ENCODE measurements at places on chromosomes 12 and 14. TPM values are rescaled to one million over a fixed set of nuclear protein-coding genes. Genes with fewer than 3 reads are reported as not detected.

DNA sequence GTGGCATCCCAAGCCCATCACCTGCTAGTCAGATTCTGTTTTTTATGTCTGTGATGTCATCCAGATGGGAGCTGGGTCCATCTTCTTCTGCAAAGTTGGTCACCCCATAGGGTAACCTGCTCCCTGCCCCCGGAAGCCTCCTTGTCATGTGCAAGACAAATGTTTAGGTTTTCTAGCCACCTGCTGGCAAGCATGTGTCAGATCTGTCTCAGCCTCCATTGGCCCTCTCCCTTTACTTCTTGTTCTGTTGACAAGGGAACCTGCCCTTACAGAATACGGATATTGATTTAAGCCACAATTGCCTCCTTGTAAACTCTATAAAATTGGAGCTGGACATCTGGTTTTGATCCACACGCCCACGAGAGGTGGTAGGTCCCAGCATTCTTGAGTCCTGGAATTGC lies 7.5 kb downstream of the NTF3 start:
- no peak overlapping the region for H3K27ac ChIP-seq
- H3K4me3 ChIP-seq, result no peak overlapping the region
- peaks cover 34% of the 10 kb centered on the region for H3K27me3 ChIP-seq
- no peaks in the 10 kb centered on the region for H3K4me1 ChIP-seq

SLC17A8 gene
- 0.81 TPM for total RNA-seq

FMNL3 gene
- 7.9 TPM for total RNA-seq

- no peak overlapping the region for H3K4me3 ChIP-seq
- H3K27ac ChIP-seq, result no peak overlapping the region
- no peaks in the 10 kb centered on the region for H3K4me1 ChIP-seq
- no peaks in the 10 kb centered on the region for H3K36me3 ChIP-seq
Measured at GRCh38 chr12:59580050-59580449, 15.8 kb upstream of the SLC16A7 start.

DNA sequence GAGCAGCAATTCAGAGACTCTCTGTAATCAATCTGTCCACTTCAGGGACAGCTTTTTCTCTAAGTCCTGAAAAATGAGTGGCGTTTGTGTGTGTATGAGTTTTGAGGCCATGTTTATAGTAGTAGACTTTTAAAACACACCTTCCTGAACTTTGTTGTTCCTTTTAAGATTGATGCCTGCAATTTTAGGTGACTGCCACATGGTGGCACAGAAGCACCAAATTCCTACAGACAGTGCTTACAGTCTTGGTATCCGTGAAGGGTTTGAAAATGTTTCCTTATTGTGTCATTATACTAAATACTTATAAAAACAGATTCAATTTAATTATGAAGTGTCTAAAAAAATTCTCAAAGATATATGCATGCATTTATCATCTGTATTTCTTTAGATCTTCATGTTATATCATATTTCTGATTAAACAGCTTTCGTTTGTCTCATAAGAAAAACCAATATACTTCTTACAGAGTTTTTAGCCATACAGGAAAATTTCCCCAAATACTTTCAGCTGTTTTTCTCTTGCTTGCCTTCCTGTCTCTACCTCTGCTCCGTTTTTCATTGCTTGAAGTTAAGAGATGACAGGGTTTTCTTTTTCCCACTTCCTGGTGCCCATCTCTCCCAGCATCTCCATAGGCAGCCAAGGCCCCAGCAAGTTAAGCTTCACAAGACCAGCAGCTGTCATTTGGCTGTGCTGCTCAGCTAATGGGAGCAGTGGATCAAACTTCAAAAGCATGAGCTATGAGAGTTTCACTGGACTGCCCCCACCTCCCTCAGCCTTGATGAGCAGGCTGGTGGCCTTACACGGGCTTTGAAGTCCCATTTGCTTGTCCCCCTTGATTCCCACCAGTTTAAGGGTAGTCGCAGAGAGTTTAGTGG lies 259.6 kb downstream of the AKAP6 start:
- no peak for DNase-seq
- no peaks in the 10 kb centered on the region for H3K27me3 ChIP-seq
- H3K27ac ChIP-seq, result no peak overlapping the region

GCN1 gene
- 62.0 TPM for total RNA-seq

- H3K4me3 ChIP-seq, result no peak overlapping the region
- no peak for DNase-seq
Measured at GRCh38 chr12:52952076-52952801, 3.3 kb downstream of the KRT18 start.

- no peak for DNase-seq
- H3K36me3 ChIP-seq, result no peaks in the 10 kb centered on the region
- H3K27me3 ChIP-seq, result no peaks in the 10 kb centered on the region
- H3K4me1 ChIP-seq, result no peaks in the 10 kb centered on the region
- H3K4me3 ChIP-seq, result no peak overlapping the region
Measured at GRCh38 chr14:42980419-42980818, 1373.7 kb downstream of the LRFN5 start.

DNA sequence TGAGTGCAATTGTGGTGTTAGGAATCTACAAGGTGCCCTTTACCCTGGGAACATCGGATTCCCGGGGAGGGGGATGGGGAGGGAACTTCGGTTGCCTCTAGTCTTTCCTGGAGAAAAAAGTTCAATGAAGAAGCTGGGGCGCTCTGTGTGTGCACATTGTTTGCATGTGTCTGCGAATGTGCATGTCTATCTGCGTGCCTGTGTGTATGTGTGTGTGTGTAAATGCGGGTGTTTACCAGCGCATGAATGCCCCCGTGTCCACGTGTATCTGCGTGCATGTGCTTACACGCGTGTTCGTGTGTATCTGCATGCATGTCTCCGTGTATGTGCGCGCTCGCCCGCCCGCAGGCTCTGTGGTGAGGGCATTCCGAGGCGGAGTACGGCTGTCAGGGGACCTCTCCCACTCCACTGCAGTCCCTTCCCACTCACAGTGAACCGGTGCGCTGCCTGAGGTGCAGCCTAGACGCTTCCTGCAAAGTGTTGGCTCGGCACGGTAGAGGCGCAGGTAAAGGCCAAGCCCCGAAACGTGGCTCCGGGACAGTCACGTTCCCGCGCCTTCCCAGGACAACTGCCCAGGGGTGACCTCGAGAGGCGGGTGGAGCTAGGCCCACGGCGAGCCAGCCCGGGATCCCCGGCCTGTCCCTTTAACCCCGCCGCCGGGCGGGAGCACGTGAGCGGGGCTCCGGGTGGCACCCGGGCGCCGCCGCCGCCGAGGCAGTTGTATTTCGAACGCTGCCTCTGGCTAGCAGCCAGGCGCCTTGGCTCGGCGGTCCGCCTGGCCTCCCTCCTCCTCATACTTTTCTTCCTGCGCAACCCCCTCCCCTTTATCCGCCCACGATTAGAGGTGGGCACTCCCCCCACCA lies 539 bp upstream of the HMGA2 start:
- peaks cover 87% of the 10 kb centered on the region for H3K27me3 ChIP-seq
- peaks cover 39% of the 10 kb centered on the region for H3K4me1 ChIP-seq
- no peak overlapping the region for H3K27ac ChIP-seq
- peak overlapping the region; percentile 67 for H3K4me3 ChIP-seq
- no peaks in the 10 kb centered on the region for H3K36me3 ChIP-seq

- DNase-seq, result no peak
- H3K27me3 ChIP-seq, result peaks cover 32% of the 10 kb centered on the region
- H3K4me1 ChIP-seq, result peaks cover 10% of the 10 kb centered on the region
- no peak overlapping the region for H3K27ac ChIP-seq
- no peaks in the 10 kb centered on the region for H3K36me3 ChIP-seq
Measured at GRCh38 chr14:99663386-99664057, 18.6 kb downstream of the HHIPL1 start.

DNA sequence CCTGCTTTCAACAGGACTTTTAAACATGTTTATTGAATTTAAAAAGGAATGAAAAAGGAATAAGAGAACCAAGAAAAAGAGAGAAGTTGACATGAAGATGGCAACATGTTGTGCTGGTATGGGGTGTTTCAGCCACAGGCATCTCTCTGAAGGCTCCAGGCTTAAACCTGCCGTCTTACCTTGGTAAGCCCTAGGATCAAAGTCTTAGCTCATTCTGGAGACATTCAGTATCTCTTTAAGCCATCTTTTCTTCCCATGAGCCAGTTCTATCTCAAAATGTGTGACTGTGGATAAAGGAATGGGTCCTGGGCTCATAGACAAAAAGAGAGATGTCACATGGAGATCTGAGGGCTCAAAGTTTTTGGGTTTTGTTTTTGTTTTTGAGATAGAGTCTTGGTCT lies 1.6 kb upstream of the TFCP2 start:
- H3K36me3 ChIP-seq, result no peaks in the 10 kb centered on the region
- DNase-seq, result no peak
- H3K4me3 ChIP-seq, result no peak overlapping the region
- no peak overlapping the region for H3K27ac ChIP-seq

GRCh38 chr14:22566845-22567244 lies 22.2 kb downstream of the DAD1 start:
- H3K4me1 ChIP-seq, result no peaks in the 10 kb centered on the region
- no peak overlapping the region for H3K4me3 ChIP-seq
- H3K27ac ChIP-seq, result no peak overlapping the region
- no peaks in the 10 kb centered on the region for H3K27me3 ChIP-seq

GRCh38 chr12:94768398-94769046 lies 118.2 kb upstream of the TMCC3 start:
- no peak overlapping the region for H3K27ac ChIP-seq
- no peak for DNase-seq
- no peaks in the 10 kb centered on the region for H3K4me1 ChIP-seq
- no peak overlapping the region for H3K4me3 ChIP-seq

DNA sequence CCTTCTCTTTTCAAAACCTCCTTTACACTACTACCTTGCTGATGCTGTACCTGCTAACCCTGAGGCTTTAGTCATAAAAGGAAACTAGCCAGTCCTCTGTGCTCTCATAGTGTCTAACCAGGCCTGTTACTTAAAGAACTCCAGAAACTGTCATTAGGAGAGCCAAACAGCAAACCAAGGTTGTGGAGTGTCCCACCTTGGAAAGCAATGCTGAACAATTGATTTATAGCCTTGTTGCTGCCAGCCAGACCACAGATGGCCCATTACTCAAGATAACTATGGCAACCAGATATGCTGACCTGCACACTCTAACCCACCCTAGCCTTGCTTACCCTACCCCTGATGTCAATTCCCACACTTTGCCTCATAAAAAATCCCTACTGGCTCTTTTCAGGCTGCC lies 26.5 kb upstream of the BCAT1 start:
- H3K4me3 ChIP-seq, result no peak overlapping the region
- H3K36me3 ChIP-seq, result no peaks in the 10 kb centered on the region
- H3K4me1 ChIP-seq, result no peaks in the 10 kb centered on the region
- no peak overlapping the region for H3K27ac ChIP-seq
- DNase-seq, result no peak

DNA sequence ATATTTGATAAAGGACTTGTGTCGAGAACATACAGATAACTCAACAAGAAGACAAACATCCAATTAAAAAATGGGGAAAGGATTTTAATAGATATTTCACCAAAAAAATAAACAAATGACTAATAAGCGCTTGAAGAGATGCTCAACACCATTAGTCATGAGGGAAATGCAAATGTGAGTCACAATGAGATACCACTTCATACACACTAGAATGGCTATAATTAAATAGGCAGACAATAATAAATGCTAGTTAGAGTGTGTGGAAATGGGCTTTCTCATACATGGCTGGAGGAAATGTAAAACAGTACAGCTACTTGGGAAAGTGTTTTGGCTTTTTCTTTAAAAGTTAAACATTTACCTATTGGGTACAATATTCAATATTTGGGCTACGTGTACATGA lies 34.8 kb downstream of the DLK1 start:
- no peaks in the 10 kb centered on the region for H3K36me3 ChIP-seq
- H3K27me3 ChIP-seq, result peaks cover 13% of the 10 kb centered on the region
- DNase-seq, result no peak
- H3K4me1 ChIP-seq, result no peaks in the 10 kb centered on the region
- H3K4me3 ChIP-seq, result no peak overlapping the region
- H3K27ac ChIP-seq, result no peak overlapping the region

DYNLL1 gene
- 493 TPM for total RNA-seq
